NCI-H1436 treated with DMSO at 0.1 percent for 48 hours (cell line): ENCODE measurements at places on chromosomes 11 and 22.

- DNase-seq = no peak
These were observed 417.0 kb upstream of the DDI1 start for GRCh38 chr11:103619480-103619879.

DNA sequence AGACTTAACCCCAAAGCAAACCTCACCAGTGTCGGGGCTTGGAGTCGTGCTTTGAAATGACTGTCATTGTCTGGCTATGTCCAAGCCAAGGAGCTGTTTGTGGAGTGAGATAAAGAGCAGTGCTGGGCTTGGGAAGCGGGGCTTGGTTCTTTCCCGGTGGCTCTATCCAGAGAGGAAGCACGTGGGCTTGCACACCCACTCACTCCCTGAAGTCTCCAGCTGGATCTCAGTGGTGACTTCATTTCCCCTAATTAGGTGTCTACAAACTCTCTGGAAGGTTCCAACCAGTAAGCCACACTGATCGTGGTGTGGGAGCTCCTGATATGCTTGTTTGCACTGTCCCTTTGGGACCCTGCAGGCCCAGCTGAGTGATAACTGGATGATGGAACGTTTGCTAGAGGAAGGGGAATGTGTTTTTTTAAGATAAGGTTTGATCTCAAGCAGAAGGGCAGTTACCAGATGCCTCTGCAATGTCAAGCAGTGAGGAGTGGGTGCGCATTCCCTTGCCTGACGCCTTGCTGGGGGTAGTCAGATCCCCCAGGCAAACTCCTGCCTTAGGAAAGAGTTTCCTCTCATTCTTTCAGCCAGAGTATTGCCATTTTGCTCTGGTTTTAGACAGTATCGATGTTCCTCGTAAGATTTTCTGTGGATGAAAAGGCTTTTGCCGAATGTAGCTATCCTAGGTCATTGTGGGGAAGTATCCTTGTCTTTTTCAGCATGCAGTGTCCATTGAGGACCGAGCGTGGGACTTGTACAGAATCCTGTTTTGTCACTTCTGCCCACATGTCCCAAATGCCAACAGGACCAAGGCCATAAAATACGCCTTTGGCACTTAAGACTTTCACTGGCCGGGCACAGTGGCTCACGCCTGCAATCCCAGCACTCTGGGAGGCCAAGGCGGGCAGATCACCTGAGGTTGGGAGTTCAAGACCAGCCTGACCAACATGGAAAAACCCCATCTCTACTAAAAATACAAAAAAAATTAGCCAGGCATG is 90.9 kb downstream of the MICAL2 start:
- no peak for DNase-seq

GRCh38 chr11:108886005-108886659 is 221.3 kb downstream of the DDX10 start:
- DNase-seq = no peak

GRCh38 chr22:30202531-30203006 is 44.0 kb downstream of the LIF start:
- no peak for DNase-seq

DNA sequence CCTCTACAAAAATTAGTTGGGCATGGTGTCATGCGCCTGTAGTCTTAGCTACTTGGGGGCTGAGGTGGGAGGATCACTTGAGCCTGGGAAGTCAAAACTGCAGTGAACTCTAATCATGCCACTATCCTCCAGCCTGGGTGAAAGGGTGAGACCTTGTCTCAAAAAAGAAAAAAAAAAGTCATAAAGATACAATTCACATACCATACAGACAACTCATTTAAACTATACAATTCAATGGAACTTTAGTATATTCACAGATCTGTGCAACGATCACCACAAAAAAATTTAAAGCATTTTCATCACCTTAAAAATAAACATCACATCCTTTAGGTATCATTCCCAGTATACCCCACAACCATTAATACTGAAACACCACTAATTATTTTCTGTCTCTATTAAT is 201.2 kb downstream of the PGR start:
- no peak for DNase-seq

GRCh38 chr11:82546661-82547557 is 186.8 kb downstream of the FAM181B start:
- DNase-seq = no peak

DNA sequence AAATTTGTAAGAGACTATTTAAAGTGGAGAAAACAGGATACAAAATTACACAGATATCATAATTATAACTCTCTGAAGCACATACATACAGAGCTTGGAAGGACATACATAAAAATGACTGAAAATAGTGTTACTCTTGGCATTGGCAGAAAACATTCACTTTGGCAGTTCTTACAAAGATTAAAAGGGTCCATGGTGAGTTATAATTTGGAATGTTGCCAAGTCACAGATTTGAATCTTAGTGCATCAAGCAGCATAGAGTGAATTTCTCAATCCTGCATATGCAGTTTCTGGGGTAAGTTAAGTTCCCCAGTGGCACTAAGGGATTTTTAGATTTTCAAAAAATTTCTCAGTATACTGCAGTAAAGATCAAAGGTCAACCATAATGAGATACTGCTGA is 115.9 kb downstream of the CCDC81 start:
- no peak for DNase-seq

GRCh38 chr11:77322926-77323590 is 21.6 kb upstream of the GDPD4 start:
- DNase-seq = no peak

- DNase-seq = no peak
These were observed 123.6 kb upstream of the TENM4 start for GRCh38 chr11:79564288-79564925.

- no peak for DNase-seq
These were observed 68.9 kb upstream of the NUP50 start for GRCh38 chr22:45094825-45095224.

DNA sequence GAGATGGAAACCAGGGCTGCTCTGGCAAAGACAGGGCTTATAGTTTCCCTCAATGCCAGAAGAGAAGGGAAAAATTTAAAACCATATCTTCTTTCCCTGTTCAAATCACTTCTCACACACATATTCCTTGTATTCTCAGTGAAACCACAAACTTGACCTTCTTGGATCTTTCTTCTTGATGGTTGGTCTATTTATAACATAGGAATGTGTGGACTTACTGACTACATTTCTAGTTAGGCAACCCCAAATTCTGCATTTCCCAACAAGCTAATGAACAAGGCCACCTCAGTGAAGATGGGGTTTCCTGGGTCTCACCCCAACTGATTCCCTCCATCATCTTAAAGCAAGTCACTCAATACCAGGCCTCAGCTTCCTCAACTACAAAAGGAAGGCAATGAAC is 3.8 kb upstream of the QSER1 start:
- no peak for DNase-seq

DNA sequence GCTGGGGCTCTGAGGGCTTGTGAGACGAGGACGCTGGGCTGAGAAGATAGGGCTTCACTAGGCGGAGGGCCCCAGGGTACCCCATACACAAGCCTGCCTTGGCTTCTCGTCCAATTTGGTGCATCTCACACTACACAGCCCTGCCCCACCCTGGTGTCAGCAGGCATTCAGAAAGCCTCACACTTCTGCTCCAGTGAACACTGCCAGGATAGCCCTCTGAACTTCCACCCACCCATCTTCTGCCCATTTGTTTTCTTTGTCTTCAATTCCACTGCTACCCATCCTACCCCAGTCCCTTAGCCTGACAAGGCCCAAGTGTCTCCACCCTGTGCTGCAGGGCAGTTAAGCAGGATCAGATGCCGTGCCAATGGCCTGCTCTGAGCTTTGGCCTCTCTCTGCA is 1.9 kb upstream of the BUD13 start:
- no peak for DNase-seq

- no peak for DNase-seq
These were observed 48.1 kb downstream of the SNX19 start for GRCh38 chr11:130868086-130868710.

DNA sequence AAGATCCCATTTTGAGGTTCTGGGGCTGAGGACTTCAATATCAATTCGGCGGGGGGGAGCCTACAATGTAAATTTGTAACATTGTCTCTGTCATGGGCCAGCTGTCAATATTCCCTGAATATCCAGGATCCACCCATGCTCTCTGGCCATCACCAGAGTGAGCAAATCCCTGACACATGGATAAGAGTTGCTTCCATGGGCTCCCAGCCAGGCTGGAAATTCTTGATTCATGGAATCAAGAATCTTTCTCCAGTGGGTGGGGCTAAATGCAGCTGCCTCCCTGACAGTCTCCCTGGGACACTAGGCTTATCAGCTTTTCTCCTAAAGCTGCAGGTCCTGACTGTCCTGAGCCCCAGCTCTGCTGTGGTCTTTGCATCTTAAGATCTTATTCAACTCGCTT is 86.9 kb upstream of the IGLL5 start:
- DNase-seq = no peak

DNA sequence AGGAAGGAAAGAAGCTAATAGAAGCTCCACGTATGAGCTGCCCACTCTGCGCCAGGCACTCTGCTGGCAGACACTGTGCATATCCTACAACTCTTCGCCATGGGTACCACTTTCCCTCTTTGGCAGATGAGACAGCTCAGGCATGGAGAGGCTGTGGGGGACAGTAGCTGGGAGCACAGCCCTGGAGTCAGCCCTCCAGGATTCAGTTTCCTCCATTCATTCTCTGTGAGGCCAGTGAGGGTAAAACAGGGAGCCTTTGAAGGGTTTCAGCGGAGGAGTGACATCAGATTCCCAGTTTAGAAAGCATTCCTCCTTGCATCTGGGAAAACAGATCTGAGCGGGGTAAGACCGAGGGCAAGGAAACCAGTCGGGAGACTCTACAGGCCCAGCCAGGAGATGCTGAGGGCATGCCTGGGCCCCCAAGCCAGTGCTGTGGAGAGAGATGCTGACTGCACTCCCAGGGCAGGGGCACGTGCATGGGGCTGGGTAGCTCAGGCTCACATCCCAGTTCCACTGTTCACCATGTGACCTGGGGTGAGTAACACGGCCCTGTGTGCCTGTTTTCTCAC is 58.3 kb upstream of the EMID1 start:
- no peak for DNase-seq

DNA sequence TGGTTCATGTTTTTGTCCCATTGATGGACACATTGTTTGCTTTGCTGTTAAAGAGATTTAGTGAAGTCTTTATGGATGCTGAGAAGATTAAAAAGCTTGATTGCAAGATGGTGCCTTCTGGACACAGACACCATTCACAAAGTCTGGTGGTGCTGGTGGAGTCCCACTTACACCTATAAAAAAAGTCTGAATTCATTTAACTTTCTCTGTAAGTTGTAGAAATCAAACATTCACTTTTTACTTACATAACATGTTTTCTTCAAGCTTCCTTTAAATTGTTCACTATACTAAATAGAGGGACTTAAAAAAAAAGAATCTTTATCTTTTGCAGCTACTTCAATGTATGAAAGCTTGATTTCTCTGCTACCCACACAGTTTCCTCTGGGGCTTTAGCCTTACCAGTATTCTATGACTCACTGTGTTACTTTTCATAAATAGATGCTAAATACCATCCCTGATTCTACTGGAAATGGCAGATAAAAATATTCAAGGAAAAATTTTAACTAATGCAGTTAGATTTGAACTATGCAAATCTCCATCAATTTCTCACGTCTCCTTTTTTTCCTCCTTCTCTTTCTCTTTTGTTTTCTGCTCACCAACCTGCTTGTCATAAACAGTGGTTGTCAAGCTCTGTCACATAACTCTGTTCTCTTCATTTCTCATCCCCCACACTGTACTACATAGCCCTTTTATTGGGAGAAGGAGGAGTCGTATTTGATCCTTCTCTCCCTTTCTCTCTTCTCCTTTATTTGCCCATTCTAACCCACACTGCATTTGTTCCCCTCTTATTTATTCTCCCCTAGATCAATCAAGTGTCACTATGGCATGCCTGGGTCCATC is 89.7 kb downstream of the FAM76B start:
- no peak for DNase-seq

- DNase-seq = no peak
These were observed 67.5 kb downstream of the NFAM1 start for GRCh38 chr22:42364604-42365110.

DNA sequence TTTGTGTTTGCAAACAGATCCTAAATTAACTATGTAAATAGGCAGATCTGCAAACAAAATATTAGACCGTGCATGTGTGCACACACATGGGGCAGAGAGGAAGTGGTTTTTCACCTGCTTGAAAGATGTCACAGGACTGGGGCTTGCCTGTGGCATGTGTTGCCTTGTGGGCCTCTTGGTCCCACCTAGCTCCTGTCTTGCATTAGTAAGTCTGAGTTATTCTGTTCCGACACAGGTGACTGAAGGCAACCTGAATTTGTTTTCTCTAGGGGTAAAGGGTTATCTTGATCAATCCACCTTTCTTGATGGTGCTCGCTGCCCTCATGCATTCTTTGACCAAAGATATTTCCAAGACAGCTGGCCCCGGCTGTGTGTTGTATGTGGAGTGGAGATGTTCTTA is 667.5 kb downstream of the NTM start:
- DNase-seq = no peak

DNA sequence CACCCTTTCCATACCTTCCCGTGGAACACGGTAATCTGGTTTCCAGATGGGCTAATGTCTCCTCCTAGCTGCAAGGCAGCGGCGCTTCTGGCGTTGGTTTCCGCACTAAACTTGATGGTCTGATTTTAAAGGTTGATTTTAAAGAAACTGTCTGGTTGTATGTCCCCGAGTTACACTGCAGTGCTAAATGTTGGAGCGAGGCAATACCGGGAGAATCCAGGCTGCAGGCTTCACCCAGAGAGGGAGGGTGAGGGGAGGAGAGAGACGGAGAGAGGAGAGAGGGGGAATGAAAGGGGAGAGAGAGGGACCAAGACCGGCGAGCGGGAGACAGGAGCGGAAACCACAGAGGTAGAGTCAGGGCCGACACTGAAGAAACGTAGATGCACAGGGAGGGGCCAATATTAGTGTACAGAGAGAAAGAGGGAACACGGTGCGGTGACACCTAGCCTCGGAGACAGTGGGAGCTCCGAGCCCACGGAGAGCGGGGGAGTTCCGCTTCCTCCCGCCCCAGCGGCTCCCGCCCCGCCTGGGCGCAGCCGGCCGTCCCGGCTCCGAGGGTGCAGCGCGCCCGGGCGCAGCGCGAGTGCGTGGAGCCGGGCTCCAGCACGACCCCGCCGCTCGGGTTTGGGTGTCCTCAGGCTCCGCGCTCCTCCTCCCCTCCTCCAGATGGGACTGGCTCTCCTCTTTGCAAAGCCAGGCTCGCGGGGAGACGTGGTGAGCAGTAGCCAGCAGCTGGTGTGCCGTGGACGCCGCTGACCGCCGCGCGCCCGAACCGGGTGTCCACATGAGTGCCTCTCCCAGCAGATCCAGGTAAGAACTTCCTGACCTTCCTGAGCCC is 71.9 kb upstream of the GRAMD1B start:
- DNase-seq = no peak
